ENCODE measurements at places on chromosomes 1 and 21.

DNA sequence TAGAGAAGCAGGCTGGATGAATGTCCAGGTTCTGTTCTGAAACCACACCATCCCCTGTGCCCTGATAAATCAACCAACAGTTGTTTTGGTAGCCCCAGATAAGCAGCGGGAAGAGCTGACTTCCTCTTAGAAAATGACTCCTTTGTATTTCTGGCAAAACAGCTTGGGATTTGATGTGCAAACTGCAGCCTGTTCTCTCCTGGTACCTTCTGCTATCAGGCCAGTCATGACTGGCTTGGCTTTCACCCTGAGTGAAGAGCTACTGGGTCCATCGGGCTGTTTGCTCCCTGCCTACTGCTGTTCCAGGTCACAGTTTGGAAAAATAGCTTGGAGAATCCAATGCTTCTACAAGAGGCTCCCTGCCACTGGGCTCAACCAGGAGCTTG lies 116.8 kb downstream of the DTL start:
- DNase-seq: no peak

DNA sequence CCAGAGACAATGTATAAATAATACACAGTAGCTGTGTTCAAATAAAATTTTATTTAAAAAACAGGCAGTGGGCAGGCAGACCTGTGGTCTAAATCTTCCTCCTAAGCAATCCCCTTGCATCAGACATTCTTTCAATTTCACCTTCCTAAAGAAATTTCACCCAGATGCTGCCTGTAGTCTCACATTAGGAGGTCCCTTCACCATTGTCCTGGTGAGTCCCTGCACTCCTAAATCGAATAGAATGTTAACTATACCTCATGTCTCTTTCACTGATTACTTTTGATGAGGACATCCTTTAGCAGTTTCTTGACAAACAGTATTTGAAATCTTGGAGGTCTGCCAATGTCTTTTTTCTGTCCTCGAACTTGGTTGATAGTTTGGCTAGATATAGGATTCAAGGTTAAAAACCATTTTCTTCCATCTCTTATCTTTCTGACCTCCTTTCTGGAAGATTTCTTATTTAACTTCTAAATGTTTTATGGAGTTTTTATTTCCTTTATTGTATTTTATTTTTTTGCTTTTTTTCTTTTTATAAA lies 77.5 kb downstream of the LPGAT1 start:
- no peak for DNase-seq

- DNase-seq: no peak
Observed at GRCh38 chr1:201053155-201053860, 29.8 kb upstream of the KIF21B start.

GRCh38 chr1:179968994-179969919 lies 14.6 kb downstream of the CEP350 start:
- DNase-seq: no peak

DNA sequence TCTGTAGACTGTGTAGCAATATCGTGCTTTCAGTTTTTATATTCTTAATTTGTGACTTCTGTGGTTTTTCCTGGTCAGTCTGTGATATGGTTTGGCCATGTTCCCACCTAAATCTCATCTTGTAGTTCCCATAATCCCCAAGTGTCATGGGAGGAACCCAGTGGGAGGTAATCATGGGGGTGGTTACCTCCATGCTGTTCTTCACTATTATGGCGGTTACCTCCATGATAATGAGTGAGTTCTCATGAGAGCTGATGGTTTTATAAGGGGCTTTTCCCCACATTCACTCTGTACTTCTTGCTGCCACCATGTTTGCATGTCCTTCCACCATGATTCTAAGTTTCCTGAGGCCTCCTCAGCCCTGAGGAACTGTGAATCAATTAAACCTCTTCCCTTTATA lies 169.8 kb downstream of the LEPR start:
- DNase-seq: no peak

DNA sequence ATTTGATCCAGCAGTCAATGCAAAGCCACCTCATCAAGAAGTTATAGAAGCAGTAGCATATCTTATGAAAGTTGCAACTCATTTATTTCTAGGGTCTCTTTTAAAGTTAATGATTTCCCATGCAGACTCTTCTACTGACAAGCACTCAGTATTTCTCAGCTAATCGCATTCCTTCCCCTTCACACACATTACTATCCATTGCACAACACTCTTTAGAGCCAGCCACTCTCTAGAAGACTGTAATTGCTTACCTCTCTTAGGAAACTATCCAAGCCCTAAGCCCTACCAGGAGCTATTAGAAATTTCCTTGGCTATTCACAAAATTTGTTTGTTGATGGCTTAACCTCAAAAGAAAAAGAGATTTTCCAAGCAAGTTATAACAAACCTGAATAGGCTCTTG lies 106.0 kb downstream of the ADAMTS1 start:
- no peak for DNase-seq

GRCh38 chr1:86773341-86774288 lies 69.2 kb downstream of the SH3GLB1 start:
- no peak for DNase-seq

DNA sequence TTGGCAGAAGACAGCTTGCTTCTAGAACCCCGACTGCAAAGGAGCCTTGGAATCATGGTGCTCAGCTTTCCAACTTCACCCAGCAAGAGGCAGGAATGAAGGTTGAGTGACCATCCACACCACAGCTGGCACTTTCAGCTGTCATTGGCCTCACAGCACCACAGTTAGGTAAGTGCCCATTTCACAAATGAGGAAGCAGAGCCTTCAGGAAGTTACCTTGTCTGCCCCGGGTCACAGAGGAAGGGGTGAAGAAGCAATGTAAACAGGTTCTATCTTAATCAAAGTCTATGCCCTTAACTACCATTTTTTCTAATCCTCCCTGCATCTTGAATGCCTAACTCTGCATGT lies 156.0 kb downstream of the GLUL start:
- peak; percentile 10 for DNase-seq

DNA sequence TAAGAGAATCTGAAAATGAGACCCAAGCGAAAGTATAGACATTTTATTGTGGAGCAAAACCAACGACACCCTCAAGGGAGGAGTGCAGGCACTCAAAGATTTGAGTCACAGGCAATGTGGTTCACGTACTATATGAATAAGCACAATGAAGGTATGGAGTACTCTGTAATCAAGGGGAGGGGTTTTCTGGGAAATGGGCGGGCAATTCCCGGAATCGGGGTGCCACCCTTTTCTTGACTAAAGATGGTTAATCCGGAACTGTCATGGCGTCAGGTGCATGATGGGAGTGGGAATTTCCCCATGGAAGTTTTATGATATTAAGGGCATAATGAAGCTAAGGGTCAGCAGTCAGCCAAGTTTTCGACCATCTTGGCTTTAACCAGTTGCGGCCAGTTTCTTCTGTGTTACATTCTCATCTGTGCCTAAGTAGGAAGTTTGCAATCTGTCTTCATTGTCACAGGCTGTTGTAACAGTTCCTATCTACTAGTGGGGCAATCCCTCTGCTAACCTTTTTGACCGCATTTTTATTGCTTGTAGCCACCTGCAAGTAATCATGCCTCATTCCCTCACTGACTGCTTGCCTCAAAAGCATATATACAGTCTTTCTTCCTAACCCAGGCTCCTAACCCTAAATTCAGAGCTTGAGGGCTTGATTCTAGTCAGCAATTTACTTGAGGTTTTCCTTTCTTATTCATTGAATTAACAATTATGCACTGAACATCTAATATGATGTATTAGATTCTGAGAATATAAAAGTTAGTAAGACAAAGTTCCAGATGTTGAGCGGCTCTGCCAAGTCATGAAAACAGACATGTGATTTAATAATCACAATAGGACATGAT lies 775 bp upstream of the AIM2 start:
- peak; percentile 95 for DNase-seq

- DNase-seq: no peak
Observed at GRCh38 chr1:113615425-113615824, 143.9 kb downstream of the PHTF1 start.

GRCh38 chr1:36387141-36387949 lies 1.6 kb upstream of the STK40 start:
- DNase-seq: peak; percentile 60

GRCh38 chr1:205244384-205244783 lies 16.6 kb downstream of the TMCC2 start:
- DNase-seq: no peak

DNA sequence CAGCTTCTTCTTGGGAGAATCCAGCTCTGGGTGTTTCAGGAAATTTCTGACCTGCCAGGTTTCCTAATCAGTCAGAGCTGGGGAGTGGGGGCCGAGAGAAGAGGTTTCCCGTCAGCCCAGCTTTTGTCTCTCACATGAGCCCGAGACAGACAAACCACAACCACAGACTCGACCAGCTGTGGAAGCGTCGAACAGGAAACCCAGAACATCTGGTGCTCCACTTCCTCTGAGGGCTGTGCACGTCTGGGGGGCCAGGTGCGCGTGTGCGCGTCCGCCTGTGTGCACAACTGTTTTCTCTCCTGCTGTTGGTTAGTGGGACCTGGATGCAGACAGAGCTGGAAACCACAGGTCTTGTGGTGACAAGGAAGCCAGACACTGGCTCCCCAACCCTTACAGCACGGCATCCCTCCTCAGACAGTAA lies 113.0 kb upstream of the SLC25A33 start:
- DNase-seq: peak; percentile 96

GRCh38 chr1:68459796-68460195 lies 10.0 kb upstream of the RPE65 start:
- DNase-seq: no peak

DNA sequence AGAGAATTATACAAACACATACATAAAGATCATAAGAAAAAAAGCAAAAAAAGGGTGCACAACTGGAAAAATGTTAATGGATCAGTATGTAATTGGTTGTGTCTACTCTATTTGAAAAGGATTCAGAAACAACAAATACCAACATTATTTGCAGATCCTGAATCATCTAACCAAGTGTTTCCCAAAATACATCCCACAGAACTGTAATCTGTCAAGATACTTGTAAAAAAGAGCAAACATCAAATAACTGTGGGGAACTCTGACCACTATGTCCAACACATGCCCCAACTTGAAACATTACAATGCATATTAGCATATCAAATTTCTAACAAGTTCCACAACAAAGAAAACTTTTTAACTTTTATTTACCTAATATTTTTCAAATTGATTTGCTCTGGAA lies 22.6 kb downstream of the ANKRD13C start:
- no peak for DNase-seq

DNA sequence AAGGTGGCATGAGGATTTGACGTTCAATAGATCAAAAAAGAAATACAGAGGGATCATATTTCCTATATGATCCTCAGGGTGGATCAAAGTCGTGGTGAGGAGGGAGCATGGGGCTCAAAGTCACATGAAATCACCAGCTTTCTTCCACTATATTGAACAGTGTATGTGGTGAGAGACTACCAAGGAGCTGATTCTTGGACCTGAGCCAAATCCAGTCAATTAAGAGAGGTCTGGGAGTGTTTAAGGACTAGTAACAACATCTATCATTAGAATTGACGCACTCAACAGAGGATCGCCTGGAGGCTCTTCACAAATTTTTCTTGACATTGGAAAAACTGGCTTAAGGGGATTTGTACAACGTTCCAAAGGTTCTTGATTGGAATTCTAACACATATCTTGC lies 267.7 kb upstream of the PROX1 start:
- no peak for DNase-seq

DNA sequence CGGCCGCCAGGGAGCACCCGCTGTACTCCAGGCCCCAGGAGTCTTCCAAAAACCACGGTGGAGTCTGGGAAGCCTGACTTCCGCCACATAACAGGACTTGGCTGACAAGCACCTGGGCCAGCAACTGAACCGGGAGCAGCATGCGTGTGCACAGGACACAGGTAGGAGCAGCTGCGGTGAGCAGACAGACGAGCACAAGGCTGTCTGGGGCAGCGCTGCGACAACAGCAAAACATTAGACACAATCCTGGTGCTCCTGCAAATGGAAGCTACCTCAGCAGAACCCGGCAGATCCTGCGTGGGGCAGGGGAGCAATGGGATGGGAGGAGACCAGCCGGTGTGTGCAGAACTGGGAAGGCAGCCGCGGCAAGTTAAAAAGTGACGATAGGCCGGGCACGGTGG lies 80.4 kb downstream of the NPHP4 start:
- DNase-seq: no peak

GRCh38 chr1:222670110-222670509 lies 42.2 kb downstream of the AIDA start:
- DNase-seq: no peak

DNA sequence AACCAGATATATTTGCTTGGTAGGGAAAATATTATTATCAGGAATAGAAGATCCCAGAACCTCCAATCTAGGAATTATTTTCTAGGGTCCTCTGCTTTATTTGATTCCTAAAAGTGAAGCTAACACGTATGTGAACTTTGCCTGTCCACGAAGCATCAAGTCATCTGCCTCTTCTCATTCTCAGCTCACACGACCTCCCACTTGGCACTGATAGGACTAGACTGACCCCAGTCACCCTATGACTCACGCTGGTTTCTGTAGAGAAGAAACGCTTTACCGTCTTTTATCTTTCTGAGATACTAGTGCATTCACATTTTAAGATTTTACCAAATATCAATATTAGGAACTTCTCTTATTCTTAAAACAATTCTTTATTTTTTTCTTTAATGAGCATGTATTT lies 2.0 kb upstream of the KRTAP19-7 start:
- DNase-seq: no peak

DNA sequence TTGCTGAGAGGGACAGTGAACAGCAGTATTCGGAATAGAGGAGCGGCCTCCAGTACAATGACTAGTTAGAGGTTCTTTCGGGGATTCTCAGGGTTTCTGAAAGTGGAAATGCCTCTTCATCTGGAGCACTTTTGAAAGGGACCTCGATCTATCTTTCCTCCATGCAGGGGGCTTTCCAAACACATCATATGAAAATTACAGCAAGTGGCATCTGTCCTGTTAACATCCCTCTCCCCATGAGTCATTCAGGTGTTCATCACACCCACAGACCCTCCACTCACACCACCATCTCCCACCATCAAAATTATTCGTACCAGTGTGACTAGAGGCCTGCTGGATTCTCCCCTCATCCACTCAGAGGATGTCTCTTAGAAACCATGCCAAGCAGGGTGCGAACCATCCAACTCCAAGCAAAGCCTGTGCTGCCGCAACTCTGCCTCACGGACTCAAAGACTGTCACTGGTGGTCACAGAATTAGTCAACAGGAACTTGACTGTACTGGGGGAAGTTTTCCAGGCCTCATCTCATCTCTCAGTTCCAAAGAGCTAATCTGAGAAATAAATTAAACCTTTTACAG lies 211.1 kb downstream of the MRPL39 start:
- DNase-seq: peak; percentile 90

- DNase-seq: no peak
Observed at GRCh38 chr1:176364236-176364905, 98.6 kb upstream of the PAPPA2 start.

GRCh38 chr1:45586769-45587168 lies 2.9 kb downstream of the NASP start:
- no peak for DNase-seq

- no peak for DNase-seq
Observed at GRCh38 chr1:174761901-174762585, 237.7 kb upstream of the CACYBP start.

DNA sequence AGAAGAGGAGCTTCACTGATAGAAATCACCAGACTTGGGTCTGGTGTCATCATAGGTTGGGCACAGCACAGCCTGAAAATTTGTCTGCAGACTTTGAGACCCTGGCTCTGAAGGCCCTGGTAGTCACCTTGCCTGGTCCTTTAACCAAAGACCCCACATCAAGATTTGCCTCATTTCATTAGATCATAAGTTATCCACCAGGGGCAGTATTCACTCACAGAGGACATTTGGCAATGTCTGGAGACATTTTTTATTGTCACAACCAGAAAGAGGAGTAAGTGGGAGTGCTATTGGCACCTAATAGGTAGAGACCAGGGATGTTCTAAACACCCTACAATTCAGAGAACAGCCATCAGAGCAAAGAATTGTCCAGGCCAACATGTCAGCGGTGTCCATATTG lies 22.1 kb upstream of the PAX7 start:
- no peak for DNase-seq

GRCh38 chr1:212077028-212077427 lies 41.5 kb downstream of the DTL start:
- no peak for DNase-seq
